NCI-H2029 (cell line): ENCODE measurements at places on chromosomes 3 and 15.

DNA sequence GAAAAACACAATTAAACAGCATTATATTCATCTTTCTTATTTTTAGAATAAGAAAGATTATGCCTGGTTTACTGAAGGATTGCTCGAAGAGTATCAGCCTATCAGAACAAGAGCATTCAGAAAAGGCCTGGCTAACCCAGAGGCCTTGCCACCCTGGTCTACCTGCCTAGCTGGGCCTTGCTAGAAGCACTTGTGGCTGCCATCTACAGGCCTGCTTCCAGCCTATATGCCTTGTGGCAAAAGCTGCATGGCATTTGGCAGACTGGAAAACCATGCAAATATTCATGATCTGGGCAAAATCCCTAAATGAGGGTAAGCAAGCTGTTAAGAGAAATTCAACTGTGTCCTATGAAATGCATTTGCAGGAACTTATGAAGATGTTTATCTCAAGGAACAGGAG is 9.3 kb upstream of the ATP13A4 start:
- no peak for DNase-seq

DNA sequence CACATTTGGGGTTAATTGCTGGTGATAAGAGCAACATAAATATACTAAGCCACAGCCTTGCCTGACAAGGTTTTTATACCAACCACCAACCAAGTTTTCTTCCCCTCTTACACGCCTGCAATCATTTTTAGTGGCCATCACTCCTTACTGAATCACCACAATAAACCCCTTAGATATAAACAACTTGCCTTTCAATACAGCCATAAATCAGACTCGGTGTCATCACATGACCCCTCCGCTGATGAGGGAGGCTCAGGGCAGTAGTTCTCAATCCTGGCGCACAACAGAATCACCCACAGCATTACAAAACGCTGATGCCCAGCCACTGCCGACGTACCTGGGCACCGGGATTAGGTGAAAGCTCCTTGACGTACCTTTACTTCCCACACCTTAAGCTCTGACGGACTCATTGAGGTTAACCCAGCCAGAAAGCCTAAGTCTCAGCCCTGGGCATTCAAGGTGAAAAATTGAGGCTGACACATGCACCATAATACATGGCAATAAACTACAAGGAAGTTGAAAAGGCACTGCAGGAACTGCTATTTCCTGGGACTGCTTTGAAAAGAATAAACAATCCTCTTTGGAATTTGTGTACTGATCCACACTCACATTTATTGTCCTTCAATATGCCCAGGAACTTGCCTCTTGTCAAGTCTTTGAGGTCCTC is 17.1 kb downstream of the ADCY5 start:
- peak; percentile 41 for DNase-seq

- no peak for DNase-seq
These were observed 193.7 kb upstream of the RORA start for GRCh38 chr15:61422773-61423172.

GRCh38 chr15:84003791-84004503 is 231.6 kb upstream of the GOLGA6L4 start:
- no peak for DNase-seq
